COR-L47 (cell line): ENCODE measurements at places on chromosomes 5 and 9.

DNA sequence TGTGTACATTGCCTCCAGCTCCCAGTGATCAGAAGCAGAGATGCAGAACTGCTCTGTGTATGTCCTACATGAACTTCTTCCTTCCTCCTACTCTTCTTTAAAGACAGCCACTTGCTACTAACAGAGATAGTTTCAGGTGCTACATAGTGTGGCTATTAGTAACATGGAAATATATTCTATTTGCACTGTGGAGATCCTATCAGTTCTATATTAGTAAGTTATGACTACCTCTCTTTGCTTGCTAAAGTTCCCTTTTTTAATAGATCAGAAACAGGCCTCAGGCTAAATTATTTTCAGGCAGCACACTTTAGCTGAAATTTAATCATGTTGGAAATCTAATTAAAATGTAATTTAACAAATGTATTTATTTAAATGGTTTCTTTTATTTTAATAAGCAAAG lies 64.4 kb upstream of the TNFSF8 start:
- no peak for DNase-seq

GRCh38 chr9:79242489-79242888 lies 329.3 kb upstream of the TLE4 start:
- DNase-seq, result no peak

DNA sequence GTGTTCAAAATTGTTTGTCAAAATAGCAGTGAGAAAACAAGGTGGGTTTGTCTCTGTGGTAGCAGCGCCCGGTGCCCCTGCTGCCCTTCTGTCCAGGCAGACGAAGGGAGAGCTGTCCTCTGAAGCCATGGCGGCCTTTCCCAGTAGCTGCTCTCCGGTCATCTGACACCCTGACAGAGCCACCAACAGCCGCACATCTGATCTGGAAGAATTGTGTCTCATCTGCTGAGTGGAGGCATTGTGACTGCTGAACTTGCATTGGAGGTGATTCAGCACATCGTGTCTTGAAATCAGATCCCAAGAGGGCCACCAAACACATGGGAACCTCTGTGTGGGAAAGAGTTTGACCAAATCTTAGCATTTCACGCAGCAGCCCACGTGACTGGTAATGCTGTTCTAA lies 337.6 kb upstream of the IRX1 start:
- DNase-seq, result no peak

- peak; percentile 24 for DNase-seq
These were observed 459.6 kb upstream of the PAPPA start for GRCh38 chr9:115694014-115694413.

DNA sequence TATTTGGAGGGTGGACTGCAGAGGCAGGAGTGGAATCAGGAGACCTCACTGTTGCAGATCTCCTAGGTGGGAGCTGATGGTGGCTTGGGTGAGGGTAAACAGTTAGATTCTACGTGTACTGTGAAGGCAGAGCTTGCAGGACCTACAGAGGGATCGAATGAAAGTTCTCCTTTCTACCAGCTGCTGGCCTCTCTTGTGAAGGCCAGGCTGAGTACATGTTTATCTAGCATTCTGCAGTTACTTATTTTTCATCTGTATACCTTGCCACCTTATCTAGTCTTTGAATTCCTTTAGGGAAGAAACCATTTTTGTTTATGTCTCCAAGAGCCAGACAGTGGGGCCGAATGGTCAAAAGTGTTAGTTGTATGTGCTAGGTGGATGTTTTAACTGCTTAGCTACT lies 57.6 kb downstream of the PTTG1 start:
- DNase-seq, result no peak

DNA sequence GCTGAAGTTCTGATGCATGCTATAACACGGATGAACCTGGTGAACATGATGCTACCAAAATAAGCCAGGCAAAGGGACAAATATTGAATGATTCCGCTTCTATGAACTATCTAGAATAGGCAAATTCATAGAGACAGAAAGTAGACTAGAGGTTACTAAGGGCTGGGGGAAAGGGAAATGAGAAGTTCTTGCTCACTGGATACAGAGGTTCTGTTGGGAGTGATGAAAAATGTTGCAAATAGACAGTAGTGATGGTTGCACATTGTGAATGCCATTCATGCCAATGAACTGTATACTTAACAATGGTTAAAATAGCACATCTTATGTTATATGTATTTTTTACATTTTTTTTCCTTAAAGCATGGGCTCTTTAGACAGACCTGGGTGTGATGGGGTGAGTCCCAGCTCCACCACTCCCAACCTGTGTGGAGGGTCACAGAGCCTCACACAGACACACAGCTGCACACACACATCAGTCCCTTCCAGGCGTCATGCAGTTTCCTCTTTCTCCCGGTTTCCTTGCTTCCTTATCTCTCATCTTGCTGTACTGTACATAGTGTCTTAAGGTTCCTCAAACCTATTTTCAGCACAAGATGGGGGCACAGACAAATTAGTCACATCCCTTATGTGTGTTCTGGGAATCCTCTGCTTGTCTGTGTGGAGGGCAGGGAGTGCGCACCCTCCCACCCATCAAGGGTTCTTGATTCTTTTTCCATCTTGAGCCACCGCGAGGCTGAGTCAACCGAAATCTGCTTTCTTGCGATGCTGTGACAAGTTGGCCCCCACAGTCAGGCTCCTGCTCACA lies 192.9 kb downstream of the CRB2 start:
- no peak for DNase-seq

DNA sequence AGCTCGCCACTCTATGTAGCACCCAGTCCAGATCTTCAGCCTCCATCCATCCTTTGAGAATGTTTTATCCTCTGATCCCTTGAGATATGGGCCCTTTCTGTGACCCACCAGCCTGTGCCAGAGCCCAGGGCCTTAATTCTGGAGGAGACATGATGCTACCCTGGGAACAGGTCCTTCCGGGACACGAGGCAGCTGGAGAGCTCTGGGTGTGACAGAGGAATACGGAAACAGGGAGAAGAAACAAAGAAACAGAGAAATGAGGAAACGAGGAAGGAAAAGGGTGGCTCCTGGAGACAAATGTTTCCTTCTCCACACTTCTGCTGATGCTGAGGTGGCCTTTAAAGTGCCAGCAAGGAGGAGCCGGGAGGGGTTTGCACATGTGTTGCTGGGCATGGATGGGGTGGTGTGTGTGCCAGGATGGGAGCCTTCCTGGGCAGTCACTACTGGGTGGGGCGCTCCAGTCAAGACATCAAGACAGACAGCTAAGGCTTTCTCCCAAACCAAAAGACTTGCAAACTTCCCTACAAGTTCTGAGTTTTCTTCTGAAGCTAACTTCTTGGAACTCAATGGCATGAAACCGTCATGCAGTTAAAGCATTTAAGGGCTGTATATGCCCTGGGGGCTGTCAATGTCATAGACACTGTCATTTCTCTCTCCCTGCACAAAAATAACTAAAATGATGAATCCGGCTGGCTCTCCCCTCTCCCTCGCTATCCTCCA lies 22.8 kb upstream of the MARCHF6 start:
- no peak for DNase-seq

GRCh38 chr9:93601666-93602065 lies 25.3 kb downstream of the PHF2 start:
- DNase-seq, result no peak

DNA sequence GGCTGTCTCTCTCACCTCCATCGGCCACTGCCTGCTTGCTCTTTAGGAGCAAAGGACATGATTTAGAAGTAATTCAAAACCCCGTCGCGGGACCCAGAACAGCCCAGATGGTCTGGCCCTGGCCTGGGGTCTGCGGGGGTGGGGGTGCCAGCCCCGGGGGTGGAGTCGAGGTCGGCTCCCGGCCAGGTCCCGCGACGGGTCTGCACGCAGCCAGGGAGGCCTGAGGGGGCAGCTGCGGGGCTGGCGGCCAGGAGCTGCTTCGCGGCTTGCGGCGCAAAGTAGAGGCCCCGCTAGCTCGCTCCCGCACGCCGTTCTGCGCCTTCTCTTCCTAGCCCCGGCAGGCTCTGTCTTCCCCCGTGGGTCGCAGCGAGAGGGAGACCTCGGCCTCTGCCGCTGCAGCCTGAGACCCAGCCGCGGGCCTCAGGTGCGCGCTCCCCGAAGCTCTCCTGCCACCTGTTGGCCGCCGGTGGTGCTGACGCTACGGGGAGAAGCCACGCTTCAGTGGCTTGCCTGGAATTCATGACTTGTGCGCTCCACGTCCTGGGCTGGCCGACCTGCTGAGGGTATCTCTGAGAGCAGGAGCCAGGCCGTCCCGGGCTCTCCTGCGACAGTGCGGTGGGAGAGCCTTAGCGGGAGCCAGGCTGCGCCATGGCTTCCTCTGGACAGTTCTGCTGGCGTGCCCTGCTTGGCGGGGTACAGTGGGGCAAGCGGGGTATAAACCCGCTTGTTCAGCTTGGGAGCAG lies 157.2 kb upstream of the PITX1 start:
- peak; percentile 72 for DNase-seq

- no peak for DNase-seq
These were observed 20.9 kb downstream of the DDX4 start for GRCh38 chr5:55758714-55759113.

- no peak for DNase-seq
These were observed 2.2 kb downstream of the PPP2CA start for GRCh38 chr5:134223406-134224248.

DNA sequence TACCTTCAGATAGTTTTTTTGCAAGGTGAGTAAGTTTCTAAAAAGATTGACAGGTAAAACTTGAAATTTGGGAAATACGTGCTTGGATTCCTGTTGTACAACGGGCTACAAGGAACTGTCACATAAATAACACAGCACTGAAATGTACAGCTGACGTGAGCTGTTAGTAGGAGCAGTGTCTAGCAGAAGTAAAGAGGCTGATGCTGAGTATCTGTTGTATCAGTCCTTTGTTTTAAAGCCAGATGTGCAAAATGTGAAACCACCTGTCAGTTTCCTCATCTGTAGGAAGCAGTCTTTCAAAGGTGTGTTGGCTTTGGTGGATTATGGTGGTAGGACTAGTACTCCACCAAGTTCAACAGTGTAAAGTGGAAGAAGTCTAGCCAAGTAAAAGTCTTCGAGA lies 122.3 kb downstream of the EFNA5 start:
- DNase-seq, result no peak

DNA sequence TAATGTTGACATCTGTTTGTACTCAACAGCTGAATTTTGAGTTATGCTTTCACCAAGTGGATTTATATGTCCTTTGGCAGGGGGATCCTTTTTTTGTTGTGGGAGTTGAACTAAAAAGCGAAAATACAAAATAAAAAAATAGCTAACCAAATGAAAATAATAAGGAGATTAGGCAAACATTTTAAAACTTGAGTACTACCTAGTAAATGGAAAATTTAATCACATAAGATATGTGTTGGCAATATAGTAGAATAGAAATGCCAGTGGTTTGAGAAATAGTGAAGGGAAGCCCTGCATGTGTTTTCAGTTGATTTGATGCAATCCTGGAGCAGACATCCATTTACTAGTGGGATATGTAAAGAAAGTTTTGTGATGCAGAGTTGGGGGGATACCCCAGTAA lies 98.0 kb downstream of the RASGRF2 start:
- DNase-seq, result no peak

DNA sequence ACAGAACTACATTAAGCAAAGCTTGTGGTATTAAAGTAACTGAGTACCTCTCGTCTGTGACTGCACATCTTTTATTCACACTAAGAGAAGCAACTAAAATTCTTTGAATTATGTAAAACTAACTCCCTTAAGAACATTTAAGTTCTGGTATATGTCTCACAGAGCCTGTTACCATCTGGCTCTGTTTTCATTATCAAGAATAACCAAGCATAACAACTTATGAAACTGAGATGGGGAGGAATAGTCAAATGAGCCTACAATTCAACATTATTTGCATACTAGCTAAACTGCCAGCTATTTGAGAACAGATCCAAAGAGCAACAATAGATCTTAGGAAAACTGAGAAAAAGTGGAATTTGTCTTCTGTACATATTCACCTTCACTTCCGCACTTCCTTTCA lies 25.3 kb upstream of the ISOC1 start:
- no peak for DNase-seq

- no peak for DNase-seq
These were observed 314.4 kb upstream of the IRX4 start for GRCh38 chr5:2196989-2197619.
